Cardiac fibroblast (primary cell): ENCODE measurements at places on chromosomes 5 and 9.

DNA sequence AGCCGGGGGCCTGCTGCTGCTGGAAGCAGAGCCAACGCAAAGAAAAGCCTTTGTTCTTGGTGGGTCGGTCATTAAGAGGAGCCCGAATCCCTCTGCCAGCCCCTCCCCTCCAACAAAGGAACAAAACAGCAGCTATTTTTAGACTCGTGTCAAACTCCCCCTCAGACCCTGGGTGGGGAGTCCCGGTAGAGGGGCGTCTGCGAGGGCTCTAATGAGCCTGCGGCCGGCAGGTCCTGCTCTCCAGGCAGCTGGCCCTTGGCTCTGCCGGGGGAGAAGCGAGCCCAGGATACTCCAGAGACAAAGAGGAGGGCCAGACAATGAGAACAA lies 114.0 kb downstream of the LHX2 start:
- DNase-seq = no peak

DNA sequence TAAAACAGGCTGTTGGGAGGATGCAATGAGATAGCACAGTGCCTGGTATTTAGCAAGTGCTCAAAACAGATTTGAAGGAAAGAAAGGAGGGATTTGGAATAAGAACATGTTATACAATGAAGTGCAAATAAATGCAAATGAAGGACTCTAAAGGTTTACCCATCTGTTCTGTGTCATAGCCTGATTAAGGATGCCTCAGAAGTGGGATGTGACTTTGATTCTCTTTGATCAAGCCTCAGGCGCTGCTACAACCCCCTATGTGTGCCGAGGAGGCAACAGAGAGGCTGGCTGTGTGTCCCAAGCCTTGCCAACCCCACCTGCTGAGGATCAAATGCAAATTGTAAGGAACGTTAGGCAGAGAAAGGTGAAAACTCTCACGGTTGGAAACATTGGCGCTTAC lies 27.2 kb downstream of the GGTA1 start:
- DNase-seq = no peak

GRCh38 chr9:75101004-75101588 lies 12.8 kb downstream of the OSTF1 start:
- no peak for DNase-seq

- DNase-seq = no peak
Measured at GRCh38 chr9:138099803-138100598, 222.4 kb downstream of the CACNA1B start.

GRCh38 chr5:104049752-104050151 lies 487.2 kb upstream of the NUDT12 start:
- DNase-seq = no peak

DNA sequence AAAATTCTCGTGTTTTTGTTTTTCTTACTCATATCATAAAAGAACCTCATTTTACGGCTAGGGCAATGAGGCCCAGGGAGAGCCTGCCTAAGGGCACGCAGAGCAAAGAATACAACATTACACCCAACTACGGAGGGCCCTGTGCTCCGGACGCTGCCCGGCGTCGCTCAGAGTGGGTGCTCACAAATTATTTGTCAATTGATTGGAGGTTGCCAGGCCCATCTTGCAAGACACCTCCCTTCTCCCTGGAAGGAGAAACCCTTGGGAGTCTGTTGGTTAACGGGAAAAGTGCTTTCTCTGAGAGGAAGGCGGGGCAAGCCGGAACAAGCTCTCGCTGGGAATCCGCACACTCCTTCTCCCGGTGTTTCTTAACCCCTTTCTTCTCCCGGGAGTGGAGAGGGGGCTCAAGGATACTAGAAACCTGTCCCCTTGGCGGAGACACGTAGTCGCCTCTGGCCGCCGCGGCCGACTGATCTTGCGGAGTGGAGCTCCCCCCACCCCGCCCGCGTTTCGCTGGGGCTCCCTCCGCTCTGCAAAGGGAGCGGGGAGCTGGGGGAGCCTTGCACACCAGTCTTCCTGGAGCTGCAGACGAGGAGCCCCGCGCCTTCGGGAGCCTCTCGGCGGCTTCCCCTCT lies 599.3 kb upstream of the SGCD start:
- DNase-seq = no peak

DNA sequence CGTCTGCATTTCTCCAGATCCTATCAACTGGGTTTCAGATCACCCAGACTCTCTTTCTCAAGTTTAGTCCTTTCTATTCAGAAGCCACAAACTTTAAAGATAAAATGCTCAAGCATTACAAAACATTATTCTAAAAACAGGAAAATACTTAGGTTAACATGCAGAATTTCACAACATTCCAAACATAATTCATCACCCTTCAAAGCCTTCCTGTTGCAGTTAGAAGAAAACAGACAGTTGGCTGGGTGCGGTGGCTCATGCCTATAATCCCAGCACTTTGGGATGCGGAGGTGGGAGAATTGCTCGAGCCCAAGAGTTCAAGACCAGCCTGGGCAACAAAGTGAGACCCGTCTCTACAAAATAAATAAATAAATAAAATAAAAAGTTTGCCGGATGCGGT lies 7.7 kb upstream of the OCLN start:
- DNase-seq = peak; percentile 85

DNA sequence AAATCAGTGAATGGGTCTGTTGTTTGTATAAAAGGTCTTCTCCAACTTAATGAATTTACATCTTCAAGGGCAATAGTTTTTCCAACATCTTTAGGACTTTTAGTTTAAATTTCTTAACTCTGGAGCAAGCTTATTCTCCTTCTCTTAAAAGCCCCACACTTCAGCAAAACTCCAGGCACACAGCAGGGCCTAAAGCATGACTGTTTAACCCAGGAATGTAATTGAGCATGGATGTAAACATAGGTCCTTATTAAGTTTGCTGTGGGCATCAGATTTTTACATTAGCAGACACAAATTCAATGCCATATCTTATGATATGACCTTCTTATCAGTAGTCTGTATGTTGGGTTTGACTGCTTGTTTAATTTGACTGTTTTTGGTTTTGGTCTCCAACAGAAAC lies 78.9 kb downstream of the ABCA1 start:
- DNase-seq = no peak

GRCh38 chr9:72443855-72444254 lies 77.6 kb upstream of the TMC1 start:
- no peak for DNase-seq

- no peak for DNase-seq
Measured at GRCh38 chr5:1731091-1731639, 68.5 kb downstream of the MRPL36 start.

GRCh38 chr5:134437340-134437846 lies 25.7 kb upstream of the CDKN2AIPNL start:
- DNase-seq = no peak

DNA sequence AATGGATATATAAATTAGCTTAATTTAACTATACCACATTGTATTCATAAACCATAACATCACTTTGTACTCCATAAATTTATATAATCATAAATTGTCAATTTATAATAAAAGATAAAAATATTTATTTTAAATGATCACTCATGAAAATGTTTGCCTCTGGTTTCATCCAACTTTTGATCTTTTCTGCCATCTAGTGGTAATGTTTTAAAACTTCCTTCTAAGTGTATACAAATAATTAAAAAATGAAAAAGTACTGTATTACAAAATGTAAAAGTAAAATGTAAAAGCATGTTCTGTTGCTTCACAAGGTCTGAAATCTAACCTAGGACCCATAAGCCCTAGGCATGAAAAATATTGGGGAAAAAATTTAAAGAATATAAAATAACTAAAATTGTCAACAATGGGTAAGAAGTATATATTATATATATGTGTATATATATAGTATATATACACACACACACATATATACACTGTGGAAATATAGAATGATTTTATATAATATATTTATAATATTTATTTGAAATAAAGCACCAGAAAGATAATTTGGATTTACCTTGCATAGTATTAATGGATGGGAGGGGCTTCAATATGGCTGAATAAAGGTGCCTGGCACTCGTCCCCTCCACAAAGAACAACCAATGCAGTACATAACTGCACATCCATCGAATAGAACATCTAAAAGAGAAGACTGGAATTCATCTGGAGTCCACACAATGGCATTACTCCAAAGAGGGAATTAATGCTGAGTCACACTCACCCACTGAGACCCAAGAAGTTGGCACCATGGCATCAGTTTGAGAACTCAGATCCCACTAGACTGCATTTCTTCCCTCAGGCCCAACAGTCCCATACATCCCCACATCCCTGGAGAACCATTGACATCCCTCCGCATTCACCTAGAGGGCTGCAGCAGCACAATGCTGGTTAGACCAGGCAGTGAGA lies 32.5 kb downstream of the ANXA1 start:
- DNase-seq = peak; percentile 72

DNA sequence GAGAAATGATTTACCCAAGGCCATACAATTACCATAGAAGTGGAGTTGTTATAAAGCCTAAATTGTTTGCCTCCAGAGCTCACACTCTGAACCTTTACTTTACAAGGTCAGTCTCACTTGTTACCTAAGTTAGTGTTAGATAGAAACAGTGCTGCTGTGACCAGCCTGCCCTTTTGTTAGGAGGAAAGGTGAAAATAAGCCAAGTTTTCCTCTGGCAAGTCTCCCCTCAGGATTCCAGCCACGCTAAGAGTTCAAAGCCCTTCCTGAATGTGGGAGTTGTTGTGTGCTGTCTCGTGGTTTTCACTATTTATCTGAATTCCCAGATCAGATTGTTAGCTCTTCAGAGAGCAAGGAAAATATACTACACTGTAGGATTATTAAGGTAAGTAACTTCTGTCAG lies 260.0 kb downstream of the SGCD start:
- DNase-seq = no peak

GRCh38 chr5:163509291-163509951 lies 4.0 kb downstream of the MAT2B start:
- peak; percentile 91 for DNase-seq

- DNase-seq = no peak
Measured at GRCh38 chr5:107512029-107512428, 158.7 kb downstream of the EFNA5 start.

- DNase-seq = no peak
Measured at GRCh38 chr5:89981021-89981420, 428.5 kb downstream of the CETN3 start.

- DNase-seq = no peak
Measured at GRCh38 chr9:72313507-72313906, 51.5 kb downstream of the ZFAND5 start.

- DNase-seq = peak; percentile 39
Measured at GRCh38 chr9:115849679-115850412, 303.7 kb upstream of the PAPPA start.

DNA sequence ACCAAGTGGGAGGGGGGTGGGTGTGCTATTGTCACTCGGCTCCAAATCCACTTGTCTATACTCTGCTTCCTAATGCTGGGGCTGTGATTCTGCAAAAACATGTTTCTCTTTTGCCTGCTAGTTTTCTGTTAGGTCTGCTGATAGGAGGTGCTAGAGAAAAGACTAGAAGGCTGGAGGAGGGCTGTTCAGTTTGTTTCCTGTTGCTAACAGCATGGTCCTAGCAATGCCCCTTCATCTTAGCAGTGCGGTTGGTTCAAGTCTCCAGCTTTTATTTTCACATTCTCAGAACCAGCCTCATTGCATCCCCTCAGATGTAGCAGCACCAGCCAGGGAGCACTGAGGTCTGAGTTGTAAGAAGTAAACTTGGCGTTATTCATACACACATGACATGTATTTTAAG lies 310.2 kb downstream of the YTHDC2 start:
- no peak for DNase-seq

DNA sequence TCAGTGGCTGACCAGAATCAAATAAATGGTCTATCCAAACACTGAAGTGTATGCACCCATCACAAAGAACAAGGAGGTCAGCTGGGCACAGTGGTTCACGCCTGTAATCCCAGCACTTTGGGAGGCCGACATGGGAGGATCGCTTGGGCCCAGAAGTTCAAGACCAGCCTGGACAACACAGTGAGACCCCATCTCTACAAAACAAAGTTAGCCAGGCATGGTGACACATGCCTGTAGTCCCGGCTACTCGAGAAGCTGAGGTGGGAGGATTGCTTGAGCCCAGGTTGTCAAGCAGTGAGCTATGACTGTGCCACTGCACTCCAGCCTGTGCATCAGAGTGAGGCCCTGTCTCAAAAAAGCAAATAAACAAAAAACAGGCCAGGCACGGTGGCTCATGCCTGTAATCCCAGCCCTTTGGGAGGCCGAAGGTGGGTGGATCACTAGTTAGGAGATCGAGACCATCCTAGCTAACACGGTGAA lies 40.5 kb downstream of the SEMA4D start:
- DNase-seq = no peak

GRCh38 chr5:37966291-37966690 lies 126.5 kb upstream of the GDNF start:
- DNase-seq = no peak

DNA sequence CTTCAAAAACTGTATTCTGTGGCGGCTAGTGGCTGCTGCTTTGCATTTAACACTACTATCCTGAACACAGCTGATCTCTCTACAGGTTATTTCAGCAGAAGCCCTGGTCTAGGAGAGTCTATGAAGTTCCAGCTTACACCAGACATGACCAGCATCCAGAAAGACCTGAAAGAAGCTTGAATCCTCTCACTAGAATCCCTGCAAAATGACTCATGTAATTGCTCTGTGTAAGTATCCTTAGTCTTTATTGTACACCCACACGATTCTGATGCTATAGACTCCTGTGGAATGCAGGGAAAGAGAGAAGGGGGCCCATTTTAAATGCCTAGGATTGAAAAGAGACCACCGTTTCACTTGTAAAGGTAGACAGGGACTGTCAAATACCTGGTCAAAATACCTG lies 859 bp upstream of the GRIA1 start:
- DNase-seq = no peak

DNA sequence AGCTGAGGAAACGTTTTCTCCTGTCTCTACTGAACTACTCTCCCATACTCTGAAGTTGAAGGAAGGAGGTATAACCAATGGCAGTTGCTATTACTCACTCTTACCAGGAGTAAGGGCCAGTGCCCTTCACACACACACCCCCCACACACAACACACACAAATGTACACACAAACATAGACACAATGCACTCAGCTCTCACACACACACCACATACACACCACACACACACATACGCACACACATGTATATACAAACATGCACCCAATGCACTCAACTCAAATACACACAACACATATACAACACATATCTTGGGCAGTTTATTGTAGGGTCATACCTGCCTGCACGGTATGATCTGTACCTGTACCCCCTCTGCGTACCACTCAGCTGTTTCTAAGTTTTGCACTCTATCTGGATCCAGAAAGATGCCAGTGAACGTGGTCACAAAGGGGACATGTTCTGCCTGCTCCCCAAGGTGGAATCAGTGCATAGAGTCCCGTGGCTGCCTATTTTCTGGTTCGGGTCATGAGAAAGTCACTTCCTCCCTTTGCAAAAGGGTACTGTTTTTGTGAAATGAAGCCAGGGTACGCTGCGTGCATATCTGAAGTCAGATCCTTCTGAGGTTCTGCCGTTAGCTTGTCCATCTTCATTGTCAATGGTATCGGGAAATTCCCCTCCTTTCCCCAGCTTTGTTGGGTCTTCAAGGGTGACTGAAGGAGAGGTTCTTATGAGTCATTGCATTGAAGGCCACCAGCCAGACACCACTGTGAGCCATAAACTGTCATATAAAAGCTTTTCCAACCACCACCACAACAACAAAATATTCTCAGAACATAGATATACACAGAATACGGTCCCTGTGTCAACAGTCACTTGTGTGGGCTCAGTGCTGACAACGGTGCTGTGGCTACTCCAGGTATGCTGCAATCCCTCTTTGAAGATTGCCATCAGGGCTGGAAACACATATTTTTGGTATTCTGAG lies 131.9 kb downstream of the UGCG start:
- peak; percentile 61 for DNase-seq

- DNase-seq = no peak
Measured at GRCh38 chr9:5443850-5444249, 6.1 kb upstream of the PLGRKT start.

- DNase-seq = no peak
Measured at GRCh38 chr9:31639451-31639850, 745.0 kb upstream of the ACO1 start.
